Activated CD4-positive, alpha-beta T cell treated with anti-CD3 and anti-CD28 coated beads for 48 hours (primary cell): ENCODE measurements at places on chromosomes 16 and 17.
A peak's percentile ranks its signal among the peaks of the same experiment; 100 is the strongest.

GRCh38 chr17:55742272-55743102, 8.4 kb upstream of the PCTP start:
- no peak for DNase-seq

DNA sequence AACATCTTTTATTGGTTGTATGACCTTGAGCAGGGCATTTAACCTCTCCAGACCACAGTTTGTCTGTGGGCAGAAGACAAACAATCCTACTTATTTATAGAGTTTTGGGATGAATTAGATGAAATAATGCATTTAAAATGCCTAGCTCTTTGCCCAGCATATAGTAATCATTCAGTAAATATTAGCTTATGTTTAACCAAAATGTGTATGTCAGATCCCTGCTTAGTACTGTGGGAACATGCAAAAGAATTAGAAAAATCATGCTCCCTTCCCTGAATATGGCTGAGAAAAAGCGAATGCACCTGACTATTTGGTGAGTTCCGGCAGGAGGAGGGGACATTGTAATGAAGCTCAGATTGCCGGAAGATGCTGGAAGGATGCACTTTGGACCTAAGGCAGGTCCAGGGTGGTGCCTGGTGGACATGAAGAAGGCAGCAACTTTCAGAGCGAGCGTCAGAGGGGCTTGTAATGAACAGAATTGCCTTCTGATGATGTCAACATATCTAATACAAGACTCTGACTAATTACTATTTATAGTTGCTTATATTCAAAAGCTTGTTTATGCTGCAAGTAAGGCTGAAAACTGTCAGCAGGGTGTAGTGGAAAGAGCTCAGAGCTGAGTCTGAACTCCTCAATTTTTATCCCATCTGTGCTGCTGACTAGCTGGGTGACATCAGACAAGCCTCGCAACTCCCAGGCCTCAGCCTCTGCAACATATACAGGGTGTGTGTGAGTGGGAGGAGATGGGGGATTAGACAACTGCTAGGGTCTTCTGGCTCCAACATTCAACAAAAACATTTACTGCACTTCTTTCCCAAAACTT, 221.2 kb downstream of the PRKCA start:
- no peak for DNase-seq

GRCh38 chr17:9917131-9917530, 12.1 kb upstream of the RCVRN start:
- no peak for DNase-seq

- no peak for DNase-seq
Measured at GRCh38 chr16:5073279-5073629, 1.6 kb downstream of the ALG1 start.

- no peak for DNase-seq
Measured at GRCh38 chr17:33116021-33116551, 124.4 kb downstream of the SPACA3 start.

DNA sequence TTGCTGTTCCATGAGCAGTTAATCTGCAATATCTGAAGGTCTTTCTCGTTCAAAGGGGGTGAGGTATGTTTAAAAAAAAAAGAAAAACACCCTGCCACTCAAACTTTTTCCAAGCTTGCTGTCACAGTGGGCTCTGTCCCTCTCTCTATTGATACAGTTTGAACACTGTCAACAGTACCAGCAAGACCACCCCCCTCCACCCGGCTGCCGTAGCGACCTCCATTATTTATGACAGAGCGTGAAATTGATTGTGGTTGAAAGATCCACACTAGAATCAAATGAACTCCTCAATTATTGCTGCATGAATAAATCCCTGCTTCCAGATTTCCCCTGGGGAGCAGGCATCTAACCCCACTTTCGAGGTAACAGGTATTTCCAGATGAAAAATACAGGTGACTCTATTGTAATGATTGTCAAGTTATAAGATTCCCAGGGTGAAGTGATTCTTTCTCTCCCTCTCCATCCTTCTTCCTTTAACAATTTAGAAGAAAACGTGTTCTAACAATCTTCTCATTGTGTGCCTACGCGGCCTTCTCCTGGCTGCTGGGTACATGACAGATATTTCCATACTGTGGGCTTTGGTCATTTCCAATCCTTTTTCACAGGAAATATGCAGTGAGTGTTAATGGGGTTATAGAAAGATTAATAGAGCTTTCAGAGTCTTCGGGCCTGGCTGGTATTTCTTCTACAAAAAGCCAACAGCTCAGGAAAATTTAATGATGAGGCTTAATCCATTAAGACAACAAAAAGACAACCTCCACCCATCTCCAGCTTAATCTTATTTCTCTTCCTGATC, 135.7 kb upstream of the C16orf82 start:
- DNase-seq, result no peak

DNA sequence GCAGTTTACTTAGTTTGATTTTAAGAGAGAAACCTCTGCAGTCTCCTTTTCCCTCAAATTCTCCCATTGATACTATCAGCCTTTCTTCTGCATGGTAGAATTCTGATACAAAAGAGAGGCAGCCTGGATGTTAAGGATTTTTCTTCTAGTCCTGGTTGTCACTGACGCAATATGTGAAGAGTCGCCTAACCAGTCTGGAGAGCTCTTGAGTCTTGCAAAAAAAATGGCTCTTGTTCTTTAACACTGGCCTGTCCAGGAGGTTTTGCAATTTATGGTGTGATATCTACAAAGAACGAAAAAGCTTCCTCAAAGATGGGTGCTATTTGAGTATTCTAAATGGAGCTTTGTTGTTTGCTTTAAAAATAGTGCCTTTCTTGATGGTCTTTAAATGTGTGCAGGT, 28.9 kb downstream of the COX10 start:
- no peak for DNase-seq

- no peak for DNase-seq
Measured at GRCh38 chr17:76528156-76528527, 9.4 kb downstream of the CYGB start.

- no peak for DNase-seq
Measured at GRCh38 chr17:49487183-49487582, 7.9 kb upstream of the NGFR start.

DNA sequence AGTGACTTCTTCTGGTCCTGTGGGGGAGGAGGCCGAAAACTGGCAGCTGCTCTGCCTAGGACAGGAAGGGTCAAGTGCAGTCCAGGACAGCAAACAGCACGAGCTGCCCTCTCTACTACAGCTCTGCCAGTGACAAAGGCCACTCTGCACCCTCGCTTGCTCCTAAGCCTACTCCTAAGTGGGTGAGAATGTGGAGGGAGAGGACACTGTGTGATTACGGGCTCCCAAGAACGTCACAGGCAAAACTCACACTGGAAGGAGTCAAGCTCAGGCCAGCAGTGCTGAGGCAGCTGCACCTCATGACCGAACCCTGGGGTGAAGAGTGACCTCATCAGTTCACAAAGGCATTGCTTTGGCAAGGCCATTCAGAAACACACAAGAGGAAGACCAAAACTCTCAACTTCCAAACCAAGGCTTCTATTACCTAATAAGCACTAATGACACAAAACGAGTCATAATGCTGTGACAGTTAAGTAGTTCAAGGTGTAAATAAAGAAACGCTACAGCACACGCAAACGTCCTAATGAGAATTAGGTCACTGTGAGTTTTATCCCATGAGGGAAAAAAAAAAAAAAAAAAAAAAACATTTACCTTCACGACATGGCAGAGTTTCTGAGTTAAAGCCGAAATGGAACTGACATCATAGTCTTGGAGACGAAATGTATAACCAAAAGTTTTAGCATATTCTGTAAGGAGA, 35.1 kb downstream of the MARF1 start:
- DNase-seq, result no peak

DNA sequence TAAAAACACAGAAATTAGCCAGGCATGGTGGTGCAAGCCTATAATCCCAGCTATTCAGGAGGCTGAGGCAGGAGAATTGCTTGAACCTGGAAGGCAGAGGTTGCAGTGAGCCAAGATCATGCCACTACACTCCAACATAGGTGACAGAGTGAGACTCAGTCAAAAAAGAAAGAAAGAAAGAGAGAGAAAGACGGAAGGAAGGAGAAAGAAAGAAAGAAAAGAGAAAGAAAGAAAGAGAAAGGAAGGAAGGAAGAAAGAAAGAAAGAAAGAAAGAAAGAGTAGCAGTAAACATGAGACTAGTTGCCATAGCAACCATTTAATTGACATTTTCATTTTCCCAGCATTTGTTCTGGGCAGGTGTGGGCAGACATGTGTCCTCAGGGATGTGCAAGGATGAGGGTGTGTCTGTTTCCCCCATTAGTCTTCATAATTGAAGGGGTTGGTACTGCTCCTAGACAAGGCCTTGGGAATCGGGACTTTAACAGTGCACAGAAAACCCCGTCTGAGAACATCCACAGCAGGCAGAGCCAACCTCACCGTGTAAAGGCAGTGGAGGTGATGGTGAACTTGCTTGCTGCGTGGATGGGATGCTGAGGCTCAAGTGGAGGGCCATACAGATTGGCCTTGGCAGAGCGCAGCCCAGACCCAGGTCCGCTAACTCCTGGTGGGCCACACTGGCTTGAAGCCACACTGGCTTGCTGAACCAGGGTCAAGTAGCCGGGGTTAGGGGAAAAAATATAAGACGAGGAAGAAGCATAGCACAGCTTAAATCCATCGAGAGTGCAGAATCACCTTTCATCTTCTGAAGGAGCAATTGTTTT, 35.2 kb upstream of the KIFC3 start:
- DNase-seq, result no peak

GRCh38 chr16:4402439-4403132, 13.8 kb downstream of the CORO7 start:
- peak; percentile 80 for DNase-seq

DNA sequence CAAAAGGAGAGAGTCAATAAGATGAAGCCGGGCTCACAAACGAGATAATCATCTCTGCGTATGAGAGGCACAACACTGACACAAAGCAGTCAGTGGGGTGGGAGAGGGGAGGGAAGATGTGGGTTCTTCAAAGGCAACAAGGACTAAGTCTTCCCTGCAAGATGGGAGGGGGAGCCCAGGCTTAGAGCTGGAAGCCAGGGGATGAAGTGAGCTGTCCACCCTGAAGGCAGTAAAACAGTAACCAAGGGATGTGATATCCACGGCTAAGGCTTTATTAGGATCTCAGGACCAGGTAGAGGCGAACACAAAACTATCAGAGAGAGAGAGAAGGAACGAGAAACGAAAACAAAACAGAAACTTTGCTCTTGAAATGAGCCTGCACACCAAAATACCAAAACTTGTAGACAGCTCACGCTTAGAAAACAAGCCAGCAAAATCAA, 115.9 kb downstream of the DYNLRB2 start:
- peak; percentile 50 for DNase-seq

- no peak for DNase-seq
Measured at GRCh38 chr16:49543631-49543946, 170.0 kb downstream of the C16orf78 start.

DNA sequence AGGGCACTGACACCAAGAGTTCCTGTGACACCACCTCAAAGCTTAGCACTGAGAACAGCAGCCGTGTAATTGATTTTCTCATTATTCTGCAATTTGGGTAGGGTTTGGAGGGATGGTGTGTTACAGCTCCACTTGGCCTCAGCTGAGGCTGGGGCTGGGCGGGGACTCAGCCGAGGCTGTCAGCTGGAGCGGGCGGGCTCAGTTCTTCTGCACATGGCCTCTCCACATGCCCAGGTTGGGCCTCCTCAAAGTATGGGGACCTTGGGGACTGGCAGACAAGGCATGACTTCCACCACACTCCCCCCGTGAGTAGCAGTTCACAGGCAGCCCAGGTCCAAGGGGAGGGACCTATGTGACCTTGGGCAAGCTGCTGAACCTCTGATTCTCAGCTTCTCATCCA, 171.5 kb downstream of the IRF8 start:
- no peak for DNase-seq
